ENCODE measurements at places on chromosomes 2 and 18. TPM values are rescaled to one million over a fixed set of nuclear protein-coding genes. Genes with fewer than 3 reads are reported as not detected.

Gene PIEZO2
- 0.79 TPM for total RNA-seq

Gene CCDC178
- total RNA-seq = not detected

DNA sequence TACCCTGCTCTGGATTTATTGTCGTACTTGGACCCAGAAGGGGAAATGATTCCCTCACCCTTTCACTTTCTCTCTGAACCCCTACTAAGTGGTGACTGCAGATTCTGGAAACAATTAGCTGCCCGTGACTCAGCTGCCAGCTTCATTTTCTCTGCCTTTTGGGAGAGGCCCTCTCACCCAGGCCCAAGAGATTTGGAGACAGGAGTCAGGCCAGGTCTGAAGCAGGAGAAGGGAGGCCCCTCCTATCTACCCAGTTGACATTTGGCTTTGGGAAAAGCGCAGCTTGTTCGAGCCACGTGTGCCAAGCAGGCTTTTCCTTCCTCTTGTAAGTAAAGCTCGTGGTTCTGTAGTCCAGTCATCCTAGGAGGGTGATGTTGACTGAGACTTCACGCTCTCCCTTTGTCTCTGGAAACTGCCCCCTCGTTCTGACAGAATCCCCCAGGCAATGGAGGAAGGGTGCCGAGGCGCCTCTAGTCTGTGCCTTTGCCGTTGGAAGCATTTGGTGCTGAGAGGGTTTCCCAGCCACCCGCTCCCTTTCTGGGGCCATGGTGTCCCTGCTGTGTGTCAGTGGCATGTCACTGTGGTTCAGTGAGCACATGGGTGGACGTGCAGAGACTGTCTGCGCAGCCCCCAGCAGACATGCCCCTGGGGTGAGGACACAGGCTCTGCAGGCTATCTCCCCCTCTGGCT lies 8.6 kb downstream of the OXER1 start:
- DNase-seq = no peak

DNA sequence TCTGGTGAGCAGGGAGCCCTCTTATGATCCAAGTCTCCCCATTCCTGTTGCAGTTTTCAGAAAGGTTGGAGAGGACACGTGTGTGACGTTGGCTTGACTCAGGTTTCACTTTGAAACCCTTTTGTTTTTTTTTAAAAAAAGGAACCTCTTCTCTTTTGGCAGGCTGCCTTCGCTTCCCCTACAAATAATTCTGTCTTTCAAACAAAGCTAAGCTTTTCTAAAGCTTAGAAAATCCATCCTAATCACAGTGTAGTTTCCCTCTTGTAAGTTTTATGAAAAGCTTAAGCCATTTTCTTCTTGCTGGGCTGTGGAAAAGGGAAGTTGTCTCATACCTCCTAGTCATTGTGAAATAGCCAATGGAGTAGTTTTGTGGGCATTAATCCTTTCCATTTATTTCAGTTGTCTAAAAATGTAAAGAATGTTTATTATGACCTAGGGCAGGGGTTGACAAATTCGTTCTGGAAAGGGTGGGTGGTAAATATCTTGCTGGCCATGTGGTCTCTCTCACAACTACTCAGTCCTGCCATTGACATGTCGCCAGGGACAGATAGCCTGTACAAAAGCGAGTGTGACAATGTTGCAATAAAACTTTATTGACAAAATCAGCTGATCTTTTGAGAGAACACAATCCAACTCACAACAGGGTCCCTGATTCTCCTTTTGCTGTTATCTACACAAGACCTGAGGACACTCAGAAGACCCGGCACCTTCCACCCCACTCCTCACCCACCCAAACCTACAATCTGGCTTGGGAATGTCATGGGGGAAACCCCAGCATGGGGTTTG lies 878.8 kb downstream of the RNF144A start:
- DNase-seq = no peak

- no peak for DNase-seq
Measured at GRCh38 chr18:32138332-32138982, 46.8 kb downstream of the RNF138 start.

- no peak for DNase-seq
Measured at GRCh38 chr2:134452042-134452733, 198.3 kb downstream of the MGAT5 start.

Gene PROKR1
- 0.08 TPM for total RNA-seq

GRCh38 chr18:75742516-75742915 lies 315.0 kb upstream of the SMIM21 start:
- no peak for DNase-seq

GRCh38 chr2:105784589-105784988 lies 39.9 kb downstream of the NCK2 start:
- no peak for DNase-seq

GRCh38 chr2:235046589-235046988 lies 94.8 kb downstream of the SH3BP4 start:
- DNase-seq = no peak

Gene FEV
- total RNA-seq = 2.9 TPM

DNA sequence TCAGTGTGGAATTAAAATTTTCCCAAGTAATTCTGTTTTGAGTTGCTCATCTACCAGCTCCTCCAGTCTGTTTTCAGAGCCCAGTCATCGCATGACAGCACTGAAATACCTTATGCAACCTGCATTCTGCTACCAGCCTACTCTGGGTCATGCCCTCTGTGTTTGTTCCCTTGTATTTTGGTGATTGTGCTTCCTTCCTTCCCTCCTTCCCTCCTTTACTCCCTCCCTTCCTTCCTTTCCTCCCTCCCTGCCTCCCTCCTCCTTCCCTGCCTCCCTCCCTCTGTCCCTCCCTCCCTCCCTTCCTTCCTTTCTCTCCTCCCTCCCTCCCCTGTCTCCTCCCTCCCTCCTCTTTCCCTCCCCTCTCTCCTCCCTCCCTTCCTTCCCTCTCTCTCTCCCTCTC lies 289.6 kb downstream of the CDH2 start:
- DNase-seq = no peak

DNA sequence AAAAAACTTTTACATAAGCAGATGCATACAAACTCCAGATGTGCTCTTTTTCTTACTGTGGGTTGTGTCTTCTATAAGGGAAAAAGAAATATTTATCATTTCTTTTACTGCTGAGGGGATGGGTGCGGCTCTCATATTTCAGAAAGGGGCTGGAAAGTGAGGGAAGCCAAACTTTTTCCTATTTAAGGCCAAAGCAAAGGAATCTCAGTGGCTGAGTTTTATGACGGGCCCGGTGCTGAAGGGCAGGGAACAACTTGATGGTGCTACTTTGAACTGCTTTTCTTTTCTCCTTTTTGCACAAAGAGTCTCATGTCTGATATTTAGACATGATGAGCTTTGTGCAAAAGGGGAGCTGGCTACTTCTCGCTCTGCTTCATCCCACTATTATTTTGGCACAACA lies at the start of gene COL3A1:
COL3A1 (plus strand) TSS at position 210 of the 400 bp plus-strand sequence; CDS start at position 327, 117 bp downstream.
- peak; percentile 37 for DNase-seq

Gene SATB2
- 133 TPM for total RNA-seq

DNA sequence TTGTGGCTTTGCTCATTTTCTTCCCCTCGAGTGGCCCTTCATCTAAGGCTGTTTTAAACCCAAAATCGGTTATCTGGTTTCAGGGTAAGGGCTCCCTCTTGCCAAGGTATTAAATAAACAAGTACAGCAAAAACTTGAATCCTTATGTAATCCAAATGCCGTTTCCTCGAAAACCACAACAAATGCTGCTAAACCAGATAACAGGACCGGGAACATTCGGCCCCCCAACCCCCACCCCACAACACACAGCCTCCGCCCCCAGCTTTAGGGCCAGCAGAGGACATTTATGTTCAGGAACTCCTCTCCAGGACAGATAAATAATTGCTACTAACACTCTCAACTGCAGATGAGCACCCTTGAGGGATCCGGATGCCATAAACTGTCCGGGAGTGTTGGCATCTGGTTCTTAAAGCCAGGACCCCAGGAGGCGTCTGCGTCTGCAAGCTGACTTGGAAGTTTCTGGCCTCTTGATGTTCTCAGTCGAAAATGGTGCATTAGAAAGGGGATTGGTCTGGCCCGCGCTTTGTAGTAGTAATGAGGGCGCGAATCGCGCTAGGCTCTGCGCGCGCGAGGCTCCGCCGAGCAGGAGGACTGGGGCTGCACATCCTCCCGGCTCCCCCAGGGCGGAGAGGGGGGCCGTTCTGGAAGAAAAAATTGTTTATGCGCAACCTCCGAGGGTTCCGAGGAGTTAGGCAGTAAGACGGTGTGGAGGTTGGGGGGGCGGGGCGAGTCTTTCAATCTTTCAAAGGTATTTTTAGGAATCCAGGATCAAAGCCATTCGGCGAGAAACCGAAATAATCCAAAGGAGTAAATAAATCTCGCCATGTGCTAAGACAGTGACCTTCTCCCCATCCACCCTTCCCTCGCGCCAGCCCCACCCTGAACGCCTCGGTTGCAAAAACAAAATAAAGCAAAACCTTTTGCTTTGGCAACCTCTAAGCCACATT lies 3.9 kb upstream of the ID2 start:
- peak; percentile 73 for DNase-seq

Gene C18orf54
- 2.9 TPM for total RNA-seq

DNA sequence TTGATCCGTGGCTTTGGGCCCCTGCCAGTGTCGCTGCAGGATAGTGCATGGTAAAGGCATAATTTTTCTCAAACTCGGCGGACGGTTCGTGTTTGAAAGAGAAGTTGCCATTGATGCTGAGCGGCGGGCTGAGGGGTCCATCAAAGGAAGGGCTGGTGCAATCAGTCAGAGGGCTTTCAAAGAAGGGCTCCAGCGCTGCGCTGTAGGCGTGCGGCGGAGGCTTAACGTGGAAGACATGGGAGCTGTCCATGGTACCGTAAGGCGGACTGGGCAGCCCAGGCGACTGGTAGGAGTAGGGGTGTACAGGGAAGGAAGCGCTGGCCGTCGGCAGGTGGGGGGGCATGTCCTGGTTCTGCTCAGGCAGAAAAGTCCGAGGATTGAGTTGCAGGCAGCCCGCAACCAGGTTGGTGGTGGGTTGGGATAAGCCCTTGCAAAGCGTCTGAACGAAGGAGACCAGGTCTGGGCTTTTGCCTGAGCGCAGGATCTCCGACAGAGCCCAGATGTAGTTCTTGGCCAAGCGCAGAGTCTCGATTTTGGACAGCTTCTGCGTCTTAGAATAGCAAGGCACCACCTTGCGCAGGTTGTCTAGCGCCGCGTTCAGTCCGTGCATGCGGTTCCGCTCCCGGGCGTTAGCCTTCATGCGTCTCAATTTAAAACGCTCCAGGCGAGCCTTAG lies 2.3 kb downstream of the NEUROD1 start:
- peak; percentile 56 for DNase-seq

Gene YES1
- 83.4 TPM for total RNA-seq

- DNase-seq = no peak
Measured at GRCh38 chr2:98164256-98164655, 77.3 kb downstream of the VWA3B start.

GRCh38 chr2:118269408-118270051 lies 181.3 kb downstream of the INSIG2 start:
- DNase-seq = no peak

GRCh38 chr2:199216253-199216652 lies 241.5 kb downstream of the SATB2 start:
- no peak for DNase-seq

Gene PDCD1
- 0.35 TPM for total RNA-seq

DNA sequence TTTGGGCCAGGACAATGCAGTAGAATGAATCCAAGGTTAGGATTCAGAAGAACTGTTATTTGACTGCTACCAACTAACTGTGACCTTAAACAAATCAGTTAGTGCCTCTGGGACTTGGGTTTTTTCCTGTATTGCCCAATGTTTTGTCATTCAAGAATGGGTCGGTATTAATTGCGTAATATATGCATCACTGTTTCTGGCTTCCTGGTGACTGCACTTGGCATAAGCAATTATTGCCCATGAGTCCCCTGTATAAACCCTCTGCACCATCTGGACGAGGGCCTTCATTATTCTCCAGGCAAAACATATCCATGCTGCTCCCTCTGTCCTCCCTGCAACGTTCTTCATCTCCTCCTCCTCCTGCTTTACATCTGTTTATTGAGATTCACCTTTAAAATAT lies 255.8 kb upstream of the LRRTM1 start:
- no peak for DNase-seq

Gene SCN9A
- 6.4 TPM for total RNA-seq

Gene CD8B
- total RNA-seq = 1.8 TPM

Gene TRIP12
- 209 TPM for total RNA-seq

Gene CTAGE1
- total RNA-seq = not detected

- no peak for DNase-seq
Measured at GRCh38 chr2:128260239-128261138, 58.2 kb downstream of the HS6ST1 start.

Gene TMEM150A
- total RNA-seq = 7.2 TPM

Gene ANO7
- total RNA-seq = 55.0 TPM

Gene HTR2B
- not detected for total RNA-seq

DNA sequence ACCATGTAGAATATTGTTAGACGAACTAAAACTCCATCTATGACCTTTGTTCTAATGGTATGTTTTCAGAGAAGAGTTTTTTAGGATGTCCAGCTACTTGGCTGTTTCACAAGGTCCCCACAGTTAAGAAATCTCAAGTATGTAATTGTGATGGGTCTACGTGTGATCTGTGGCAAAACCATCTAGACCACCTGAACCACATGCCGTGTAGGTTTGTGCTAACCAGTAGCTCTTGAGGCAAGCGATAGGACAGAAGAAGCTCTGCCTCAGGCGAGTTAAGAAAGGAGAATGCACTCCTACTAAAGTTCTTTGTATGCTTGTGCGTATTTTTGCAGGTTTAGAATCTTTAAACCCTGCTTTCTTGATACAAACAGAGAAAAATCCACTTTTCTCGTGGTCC lies 13.2 kb downstream of the ZCCHC2 start:
- no peak for DNase-seq

- DNase-seq = no peak
Measured at GRCh38 chr2:201021914-201022313, 49.6 kb downstream of the HYCC2 start.

GRCh38 chr18:56702946-56703345 lies 51.8 kb downstream of the WDR7 start:
- DNase-seq = peak; percentile 22

Gene CLHC1
- 8.1 TPM for total RNA-seq

GRCh38 chr2:47631306-47631705 lies 151.6 kb upstream of the MSH6 start:
- no peak for DNase-seq

Gene KCNF1
- total RNA-seq = 0.90 TPM

DNA sequence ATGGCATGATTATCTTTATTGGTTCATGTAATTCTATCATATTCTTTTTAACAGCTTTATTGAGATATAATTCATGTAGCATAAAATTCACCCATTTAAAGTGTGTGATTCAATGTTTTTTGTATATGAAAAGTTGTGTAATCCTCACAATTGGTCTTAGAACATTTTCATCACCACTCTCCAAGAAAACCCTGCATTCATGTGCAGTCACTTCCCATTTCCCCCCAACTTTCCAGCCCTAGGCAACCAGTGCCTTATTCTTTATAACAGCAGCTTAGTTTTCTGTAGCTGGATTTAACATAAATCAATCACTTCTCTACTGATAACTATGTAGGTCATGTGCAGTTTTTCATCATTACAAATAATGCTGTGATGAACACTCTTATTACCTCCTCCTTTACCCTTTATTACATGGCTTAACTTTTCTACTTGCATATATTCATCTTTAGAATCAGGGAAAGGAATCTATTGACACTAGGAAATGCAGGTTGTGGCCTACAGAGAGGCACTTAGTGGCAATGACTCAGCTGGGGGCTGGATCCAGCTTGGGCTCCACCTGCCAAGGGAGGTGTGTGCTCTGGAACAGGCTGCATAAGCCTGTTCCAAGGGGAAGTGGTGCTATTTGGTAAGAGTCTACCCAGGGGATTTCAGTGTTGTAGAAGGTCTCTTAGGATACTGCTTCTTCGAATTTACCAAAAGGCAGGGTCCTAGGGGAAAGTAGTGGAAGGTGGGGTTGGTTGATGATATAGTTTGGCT lies 89.1 kb downstream of the ETAA1 start:
- DNase-seq = no peak

Gene TNS1
- 164 TPM for total RNA-seq

GRCh38 chr2:88005776-88006175 lies 10.6 kb downstream of the RNU2-63P start:
- no peak for DNase-seq

Gene CTLA4
- 0.84 TPM for total RNA-seq

Gene IFT172
- total RNA-seq = 34.7 TPM

Gene MBP
- total RNA-seq = 65.8 TPM

All from colonic mucosa (tissue), 4 donors.